BJ (cell line): ENCODE measurements at places on chromosomes 3 and 15.

DNA sequence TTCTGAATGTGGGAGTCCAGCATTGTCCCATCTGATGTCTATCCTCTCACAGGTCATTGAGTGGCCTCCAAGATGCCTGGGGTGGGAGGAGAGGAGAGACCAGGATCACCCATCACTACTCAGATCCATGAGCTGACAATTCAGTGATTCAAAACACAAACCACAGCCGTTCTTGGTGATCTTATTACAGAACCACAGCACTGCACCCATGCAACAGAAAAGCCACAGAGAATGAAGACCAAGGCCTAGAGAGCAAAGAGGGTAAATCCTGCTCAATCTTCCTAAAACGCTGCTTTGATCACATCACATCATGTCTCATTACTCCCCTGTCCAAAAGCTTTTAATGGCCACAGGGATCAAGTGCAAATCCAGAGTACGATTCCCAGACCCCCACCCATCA, 23.5 kb downstream of the ANP32A start:
- no peak for DNase-seq

- no peak for DNase-seq
These were observed 120.0 kb downstream of the KBTBD8 start for GRCh38 chr3:67118122-67118521.

DNA sequence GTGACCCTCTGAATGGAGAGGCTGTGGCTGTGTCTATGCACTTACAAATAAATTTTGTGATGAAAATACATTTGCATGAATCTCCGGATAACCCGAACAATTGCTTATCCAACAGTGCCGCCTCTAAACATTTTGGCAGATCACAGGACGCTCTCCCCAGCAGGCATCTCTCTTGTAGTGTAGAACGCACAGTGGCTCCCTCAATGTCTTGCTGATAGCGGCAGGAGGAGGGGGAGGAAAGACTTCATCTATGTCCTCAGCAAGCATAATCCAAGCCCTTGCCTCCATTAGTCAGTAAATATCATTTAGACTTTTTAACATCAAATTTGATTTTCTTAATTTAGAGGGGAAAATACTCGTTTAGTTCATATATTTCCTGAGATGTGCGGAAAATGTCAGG, 318.1 kb upstream of the IGF1R start:
- DNase-seq = no peak

DNA sequence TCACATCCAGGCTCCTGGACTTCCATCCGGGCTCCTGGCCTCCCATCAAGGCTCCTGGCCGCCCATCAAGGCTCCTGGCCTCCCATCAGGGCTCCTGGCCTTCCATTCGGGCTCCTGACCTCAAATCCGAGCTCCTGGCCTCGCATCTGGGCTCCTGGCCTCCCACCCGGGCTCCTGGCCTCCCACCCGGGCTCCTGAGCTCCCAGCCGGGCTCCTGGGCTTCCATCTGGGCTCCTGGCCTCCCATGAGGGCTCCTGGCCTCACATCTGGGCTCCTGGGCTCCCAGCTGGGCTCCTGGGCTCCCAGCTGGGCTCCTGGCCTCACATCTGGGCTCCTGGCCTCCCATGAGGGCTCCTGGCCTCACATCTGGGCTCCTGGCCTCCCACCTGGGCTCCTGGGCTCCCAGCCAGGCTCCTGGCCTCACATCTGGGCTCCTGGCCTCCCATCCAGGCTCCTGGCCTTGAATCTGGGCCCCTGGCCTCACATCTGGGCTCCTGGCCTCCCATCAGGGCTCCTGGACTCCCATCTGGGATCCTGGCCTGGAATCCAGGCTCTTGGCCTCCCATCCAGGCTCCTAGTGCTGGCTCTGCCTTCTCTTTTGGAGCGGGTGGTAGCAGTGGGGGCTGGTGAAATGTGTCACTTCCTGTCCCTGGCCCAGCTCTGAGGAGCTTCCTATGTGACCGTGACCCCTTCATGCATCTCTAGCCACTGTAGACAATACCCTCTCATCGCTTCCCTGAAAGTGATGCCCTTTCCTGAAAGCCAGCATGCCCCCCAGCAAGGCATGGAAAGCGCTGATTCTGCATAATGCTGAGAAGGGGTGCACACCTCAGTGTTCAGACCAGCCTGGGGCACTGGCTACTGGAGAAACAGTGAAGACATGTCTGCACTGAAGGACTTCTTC, 62.7 kb upstream of the BLM start:
- no peak for DNase-seq

- no peak for DNase-seq
These were observed 52.7 kb upstream of the SPTSSB start for GRCh38 chr3:161423911-161424522.

DNA sequence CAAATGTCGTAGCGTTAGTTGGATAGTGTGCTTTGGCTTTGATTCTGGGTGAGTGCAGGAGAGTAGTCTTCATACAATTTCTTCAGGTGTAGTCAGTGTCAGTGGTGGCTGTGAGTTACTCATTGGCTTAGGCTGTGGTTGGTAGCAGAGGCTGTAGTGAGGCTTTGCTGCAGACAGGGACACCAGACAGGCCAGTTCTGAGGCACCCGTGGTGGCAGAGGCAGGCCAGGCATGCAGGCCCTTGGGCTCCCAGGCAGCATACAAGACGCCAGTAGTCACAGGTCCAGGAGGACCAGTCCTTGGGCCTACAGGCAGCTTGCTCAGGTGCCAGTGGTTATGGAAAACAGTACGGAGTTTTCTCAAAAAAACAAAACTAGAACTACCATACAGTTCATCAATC, 61.3 kb downstream of the DMXL2 start:
- no peak for DNase-seq

GRCh38 chr3:139629033-139629432, 48.7 kb downstream of the NMNAT3 start:
- no peak for DNase-seq

GRCh38 chr3:26484140-26484539, 138.4 kb upstream of the LRRC3B start:
- DNase-seq = no peak

GRCh38 chr15:84725001-84725491, 9.1 kb upstream of the SEC11A start:
- no peak for DNase-seq

DNA sequence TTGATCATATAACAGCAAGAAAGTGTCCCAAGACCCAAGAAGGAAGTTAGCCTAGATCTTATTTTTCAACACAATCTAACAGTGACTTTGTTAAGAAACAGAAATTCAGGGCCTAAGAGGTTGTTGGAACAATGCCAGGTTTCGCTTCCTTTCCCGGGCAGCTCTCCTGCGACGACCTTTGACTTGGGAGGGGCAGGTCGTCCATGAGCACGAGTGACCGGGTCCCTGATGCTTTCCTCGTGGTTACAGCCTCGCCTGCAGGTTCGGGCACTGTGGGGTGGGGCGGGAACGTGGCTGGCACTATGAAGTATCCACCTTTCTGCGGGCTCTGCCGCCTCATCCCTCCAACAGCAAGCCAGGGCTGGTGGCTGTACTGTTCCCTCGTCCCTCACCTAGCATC, 90.1 kb upstream of the RGMA start:
- no peak for DNase-seq

DNA sequence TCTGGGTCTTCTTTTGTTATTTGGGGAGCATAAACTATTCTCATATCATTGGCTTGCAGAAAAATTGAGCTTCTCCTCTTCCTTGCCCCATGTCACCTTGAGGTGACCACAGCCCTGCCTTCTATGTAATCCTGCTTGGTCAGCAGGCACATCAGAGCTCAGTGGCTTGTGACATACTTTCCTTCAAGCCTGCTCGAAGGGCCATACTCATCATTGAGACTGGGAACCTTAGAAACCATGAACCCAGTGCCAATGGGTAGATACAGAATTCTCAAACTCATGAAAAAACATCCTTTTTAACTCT, 3.7 kb upstream of the CCR2 start:
- DNase-seq = no peak

DNA sequence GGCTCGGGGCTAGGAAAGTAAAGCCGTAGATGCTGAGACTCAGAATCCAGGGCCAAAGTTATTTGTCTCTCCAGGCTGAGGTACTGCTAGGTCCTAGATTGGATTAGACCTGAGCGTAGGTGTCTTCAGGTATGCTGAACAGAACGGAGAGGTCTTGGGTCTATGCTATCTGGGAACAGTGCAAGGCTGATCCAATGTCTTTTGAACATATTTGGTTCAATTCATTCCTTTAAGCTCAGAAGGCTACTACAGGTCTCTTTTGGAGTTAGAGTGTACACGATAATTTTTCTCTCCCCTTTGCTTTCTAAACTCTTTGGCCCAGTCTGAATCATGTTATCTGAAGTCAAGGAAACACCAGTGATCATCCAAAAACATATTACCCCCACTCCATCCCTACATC, 137.5 kb upstream of the TBL1XR1 start:
- no peak for DNase-seq

- no peak for DNase-seq
These were observed 174.8 kb upstream of the BHLHE40 start for GRCh38 chr3:4804161-4805058.

DNA sequence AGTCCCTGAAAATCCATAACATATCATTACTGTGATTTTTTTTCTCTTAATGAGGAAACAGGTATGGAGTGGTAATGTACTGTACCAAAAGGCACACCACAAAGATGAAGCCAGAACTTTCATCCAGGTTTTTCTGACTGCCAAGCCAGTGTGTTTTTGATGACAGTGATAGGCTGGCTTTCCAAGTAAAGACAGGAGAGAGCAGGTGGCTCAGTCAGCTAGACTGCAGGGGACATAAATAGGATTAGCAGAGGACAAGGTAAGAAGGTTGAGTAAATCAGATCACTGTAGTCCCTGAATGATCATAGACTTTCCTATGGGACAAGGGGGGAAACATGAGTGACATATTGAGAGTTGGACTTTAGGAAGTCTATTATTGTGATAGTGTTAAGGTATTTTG, 127.9 kb downstream of the GADL1 start:
- no peak for DNase-seq

- DNase-seq = no peak
These were observed 30.4 kb downstream of the NXPE3 start for GRCh38 chr3:101809178-101810021.

GRCh38 chr3:44678480-44679116, 30.1 kb downstream of the ZNF35 start:
- DNase-seq = no peak

GRCh38 chr3:30904996-30905395, 10.5 kb upstream of the GADL1 start:
- DNase-seq = no peak

GRCh38 chr3:108208831-108209230, 13.4 kb downstream of the IFT57 start:
- no peak for DNase-seq

DNA sequence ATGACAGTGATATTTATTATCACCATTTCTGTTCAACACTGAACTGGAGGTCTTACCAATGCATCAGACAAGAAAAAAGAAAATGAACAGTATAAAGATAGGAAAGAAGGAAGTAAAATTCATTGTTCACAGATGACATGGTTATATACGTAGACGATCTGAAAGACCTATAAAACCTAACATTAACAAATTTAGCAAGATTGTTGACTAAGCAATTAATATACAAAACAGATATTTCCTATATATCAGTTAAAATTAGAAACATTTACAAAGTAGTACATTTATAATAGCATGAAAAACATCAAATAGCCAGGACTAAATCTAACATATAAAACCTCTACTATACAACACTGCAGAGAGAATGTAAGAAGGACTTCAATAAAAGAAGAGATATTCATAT, 92.8 kb upstream of the MELTF start:
- DNase-seq = no peak

- no peak for DNase-seq
These were observed 844 bp downstream of the NR2F2 start for GRCh38 chr15:96331144-96331944.

GRCh38 chr3:32620611-32621310, 50.1 kb upstream of the DYNC1LI1 start:
- DNase-seq = no peak

- DNase-seq = no peak
These were observed 72.4 kb downstream of the BFSP2 start for GRCh38 chr3:133472242-133472641.

DNA sequence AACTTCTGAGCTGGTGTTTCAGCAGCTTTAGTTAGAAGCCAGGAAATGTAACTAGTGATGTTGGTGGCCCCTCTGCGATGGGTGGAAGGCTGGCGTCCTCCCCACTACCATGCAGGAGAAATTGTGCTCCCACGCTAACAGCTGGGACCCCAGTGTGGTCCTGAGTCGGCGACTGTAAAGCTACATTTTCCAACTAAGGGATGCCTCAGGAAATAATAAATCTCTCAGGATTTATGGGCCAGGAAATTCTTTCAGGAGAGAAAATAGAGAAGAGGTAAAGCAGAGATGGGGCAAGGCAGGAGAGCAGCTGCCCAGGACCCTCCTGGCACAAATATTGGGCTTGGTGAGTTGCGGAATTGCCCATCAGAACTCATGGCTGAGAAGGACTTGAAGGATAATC, 186.9 kb downstream of the OPA1 start:
- no peak for DNase-seq

- no peak for DNase-seq
These were observed 13.2 kb downstream of the NR1I2 start for GRCh38 chr3:119794971-119795612.

DNA sequence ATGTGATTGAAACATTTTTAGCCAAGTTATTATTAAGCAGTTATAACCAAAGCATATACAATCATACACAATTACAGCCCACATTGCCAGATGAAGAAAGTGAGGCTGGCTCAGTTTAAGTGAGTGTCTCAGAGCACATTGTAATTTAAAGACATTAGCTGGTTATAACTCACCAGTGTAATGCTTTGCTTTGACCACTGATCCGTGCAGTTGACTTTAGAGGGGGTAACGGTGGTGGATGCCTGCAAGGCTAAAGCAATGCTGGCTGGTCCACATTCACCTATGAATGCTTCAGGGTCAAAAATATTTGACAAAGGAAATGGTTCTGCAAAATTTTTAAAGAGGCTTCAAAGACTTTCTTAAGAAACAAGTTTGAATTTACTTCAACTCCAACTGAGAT, 1.2 kb downstream of the C3orf85 start:
- no peak for DNase-seq
